Stimulated activated CD8-positive, alpha-beta memory T cell treated with anti-CD3 and anti-CD28 coated beads, Interleukin-15, amount 100 ng/mL, for 48 hours (primary cell): ENCODE measurements at places on chromosomes 7 and 10.

DNA sequence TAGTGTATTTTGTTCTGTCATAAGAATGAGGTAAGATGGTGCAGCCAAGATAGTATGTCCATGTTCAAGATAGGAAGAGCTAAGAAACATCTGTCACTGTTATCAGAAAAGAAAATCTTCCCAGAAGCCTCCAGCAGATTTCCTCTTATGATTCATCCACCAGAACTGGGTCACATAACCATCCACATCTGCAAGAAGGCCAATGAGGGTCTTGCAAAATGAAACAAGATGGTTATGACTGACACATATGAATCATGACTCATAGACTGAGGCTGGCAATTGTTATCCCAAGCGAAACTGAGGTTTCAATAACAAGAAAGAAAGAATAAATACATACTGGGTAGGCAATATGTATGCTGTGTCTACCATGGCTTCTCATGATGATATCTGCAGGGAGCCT, 30.3 kb downstream of the CCNJ start:
- no peak for DNase-seq

GRCh38 chr7:43879477-43879876, 10.2 kb upstream of the MRPS24 start:
- no peak for DNase-seq

- no peak for DNase-seq
Measured at GRCh38 chr7:123974326-123974908, 49.4 kb downstream of the SPAM1 start.

DNA sequence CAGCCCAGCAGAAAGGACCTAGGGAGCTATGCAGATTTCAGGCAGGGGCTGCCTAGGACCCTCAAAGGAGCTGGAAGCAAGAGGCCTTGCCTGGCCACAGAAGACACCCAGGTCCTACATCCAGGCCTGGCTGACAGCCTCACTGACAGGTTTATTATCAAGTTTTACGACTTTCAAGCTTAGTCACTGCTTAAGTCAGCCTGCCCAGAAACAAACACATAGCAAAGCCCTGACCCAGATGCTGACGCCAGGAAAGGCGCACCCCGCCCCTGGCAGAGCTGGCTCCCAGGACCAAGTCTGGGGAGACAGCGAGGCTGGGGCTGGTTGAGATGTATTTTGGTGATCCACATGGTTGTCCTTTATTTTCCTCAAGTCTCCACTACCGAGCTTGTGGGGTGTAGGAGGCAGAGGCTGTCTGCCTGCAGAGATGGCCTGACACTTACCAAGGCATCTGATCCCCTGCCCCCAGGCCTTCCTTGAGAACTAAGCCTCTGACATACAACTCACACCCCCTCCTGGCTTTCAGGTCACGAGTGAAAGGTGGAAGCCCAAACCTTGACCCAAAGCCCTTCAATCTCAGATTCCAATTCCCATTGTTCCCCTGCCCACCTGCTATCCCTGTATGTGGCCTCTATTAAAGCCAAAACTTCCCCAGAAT, 80.7 kb upstream of the EMX2 start:
- DNase-seq, result no peak

DNA sequence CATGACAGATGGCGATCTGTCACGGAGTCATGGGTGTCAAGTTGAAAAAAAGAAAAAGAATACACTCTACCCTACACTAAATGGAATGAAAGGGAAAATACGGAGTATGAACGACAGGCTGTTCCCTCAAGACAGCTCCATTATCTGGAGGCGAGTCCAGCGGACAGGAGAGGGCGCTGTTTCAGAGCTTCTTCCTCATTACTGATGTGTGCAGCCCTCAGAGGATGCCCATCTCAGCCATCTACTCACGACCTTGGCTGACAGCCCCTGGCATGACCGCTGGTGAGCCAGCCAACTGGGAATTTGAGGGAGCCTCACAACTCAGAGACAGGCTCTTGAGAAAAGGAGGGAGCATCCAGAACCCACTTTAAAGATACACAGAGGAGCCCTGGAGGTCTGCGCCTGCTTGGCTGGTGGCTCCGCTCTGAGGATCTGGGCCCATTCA, 49.6 kb upstream of the SMNDC1 start:
- DNase-seq, result peak; percentile 75

DNA sequence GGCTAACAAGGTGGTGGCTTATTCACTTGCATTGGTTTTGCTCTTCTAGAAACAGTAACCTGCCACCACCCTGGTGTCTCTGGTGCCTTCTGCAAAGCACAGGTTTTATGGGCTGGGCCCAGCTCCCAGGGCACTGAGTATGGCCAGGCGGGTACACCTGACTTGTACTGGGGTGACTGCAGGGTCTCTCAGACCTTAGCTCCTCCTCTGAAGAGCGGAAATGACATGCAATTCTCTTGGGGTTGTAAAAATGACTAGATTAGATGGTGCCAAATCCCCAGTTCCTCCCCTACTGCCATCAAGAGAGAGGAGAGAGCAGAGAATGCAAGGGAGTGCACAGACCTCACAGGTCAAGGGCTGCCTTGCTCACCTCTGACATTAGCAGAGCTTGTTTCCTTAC, 14.7 kb downstream of the ESYT2 start:
- no peak for DNase-seq

GRCh38 chr7:38187794-38188440, 9.9 kb downstream of the STARD3NL start:
- DNase-seq, result no peak

GRCh38 chr10:26841733-26842317, 18.9 kb downstream of the ABI1 start:
- no peak for DNase-seq

DNA sequence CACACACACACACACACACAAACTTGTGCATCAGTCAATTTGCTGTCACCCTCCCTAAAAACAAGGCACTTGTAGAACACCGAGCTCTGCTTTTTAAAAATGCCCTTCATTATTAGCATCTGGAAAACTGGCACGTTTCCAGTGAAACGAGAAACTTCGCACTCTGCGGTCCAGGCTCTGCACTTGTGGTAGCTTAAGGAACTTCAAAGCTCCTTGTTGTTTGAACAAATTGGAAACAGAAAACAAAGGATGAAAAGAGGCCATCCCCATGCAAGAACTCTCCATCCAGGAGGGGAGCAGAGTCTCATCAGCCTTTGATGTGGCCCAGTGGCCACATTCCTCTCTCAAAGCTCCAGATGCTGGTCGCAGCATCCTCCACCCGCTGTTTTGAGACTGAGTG, 105.1 kb downstream of the C10orf90 start:
- no peak for DNase-seq

DNA sequence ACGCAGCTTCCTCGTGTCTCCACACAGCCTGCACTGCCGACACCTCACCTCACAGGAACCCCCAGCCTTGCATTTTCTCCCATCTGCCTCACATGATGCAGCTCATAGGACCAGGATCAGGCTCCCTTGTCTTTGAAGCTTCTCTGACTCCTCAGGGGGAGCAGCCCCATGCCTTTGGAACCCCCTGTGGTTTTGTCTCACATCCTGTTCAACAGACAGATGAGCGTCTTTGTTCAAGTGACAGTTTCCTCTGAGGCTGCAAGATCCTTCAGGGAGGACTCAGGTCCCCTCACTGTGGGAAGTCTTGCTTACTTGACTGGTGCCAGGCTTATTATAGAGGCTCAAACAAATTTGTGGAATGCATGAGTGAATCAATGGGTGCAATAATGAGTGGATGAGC, 667.1 kb downstream of the INHBA start:
- no peak for DNase-seq

GRCh38 chr7:143495851-143496250, 18.2 kb downstream of the TAS2R41 start:
- DNase-seq, result no peak

DNA sequence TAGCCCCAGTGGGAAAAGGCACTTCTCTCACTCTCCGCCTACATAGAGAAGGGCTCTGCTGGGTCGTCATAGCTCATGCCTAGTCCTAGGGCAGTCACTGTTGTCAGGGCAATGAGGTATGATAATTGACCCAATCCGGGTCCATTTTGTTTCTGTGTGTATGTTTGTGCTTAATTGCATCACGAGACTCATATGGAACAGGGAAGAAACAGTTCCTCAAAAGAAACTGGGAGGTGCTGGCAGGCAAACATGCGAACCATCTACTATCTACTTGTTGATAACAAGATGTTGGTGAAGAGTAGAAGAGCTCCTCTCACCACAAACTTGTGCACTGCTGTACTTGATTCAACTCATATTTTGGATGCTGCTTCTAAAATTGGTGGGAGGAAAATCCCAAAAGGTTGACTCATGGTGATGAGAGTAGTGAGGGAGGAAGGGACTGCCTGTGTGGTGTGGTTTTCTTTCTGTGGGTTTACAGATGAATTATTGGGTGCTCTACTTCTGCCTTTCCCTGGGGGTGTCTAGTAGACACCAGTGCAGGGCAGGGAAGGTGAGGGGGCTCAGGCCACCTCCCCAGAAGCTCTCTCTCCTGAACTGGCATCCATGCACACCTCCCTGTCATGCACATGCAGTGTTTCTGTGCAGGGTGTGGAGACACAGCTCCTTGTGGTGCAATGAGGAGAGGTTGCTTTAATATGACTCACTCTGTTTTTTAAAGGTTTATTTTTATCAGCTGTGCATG, 29.4 kb downstream of the LSMEM1 start:
- DNase-seq, result no peak

GRCh38 chr10:50250096-50250854, 1.0 kb downstream of the ASAH2 start:
- no peak for DNase-seq

DNA sequence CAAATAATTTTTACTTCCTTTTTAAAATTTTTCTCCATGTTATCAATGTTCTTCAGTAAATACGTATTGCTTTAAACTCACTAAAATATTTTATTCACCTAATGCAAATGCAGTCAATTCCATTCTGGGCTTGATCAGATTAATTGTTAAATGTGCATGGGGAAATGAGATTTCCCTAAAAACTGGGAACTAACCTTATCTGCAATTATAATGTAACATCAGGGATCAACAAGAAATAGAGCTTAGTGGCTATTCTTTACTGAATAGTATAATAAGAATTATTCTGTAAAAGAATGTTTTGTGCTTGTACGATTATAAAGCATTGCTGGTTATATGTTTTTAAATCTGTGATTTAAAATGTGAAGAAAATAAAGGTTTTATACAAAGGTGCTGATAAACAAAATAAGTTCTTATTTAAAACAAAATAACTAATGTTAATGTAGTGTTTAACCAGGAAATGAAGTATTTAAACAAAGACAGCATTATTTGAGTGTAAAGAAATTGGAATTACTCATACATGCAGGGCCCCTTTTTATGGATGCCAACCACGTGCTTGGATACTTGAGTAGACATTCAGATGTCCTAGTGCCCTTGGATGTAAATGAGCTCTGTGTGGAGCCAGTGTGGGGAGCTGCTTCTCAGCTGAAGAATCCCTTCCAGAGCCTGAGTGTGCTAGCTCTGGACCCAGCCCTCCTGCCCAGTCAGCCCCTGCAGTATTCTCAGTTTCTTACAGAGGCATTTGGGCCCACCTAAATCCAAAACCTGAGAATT, 84.2 kb downstream of the REEP3 start:
- no peak for DNase-seq

DNA sequence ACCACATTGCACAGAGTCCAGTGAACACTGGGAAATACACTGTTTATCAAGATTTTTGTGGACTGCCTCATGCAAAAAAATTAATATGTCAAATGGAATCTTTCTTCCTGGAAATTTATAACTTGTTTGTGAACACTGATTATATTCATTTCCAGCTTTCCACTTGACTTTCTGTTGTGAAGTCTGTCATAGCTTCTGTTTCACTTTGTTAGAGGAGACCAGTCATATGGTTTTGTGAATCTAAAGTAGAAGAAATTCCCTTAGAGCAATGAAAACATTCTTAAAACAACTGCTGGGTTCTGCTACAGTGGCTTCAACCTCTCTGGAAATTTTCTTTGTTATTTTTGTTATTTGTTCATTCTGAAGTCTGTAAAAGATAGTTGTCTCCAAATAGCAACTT, 349.5 kb upstream of the NFE2L3 start:
- no peak for DNase-seq

DNA sequence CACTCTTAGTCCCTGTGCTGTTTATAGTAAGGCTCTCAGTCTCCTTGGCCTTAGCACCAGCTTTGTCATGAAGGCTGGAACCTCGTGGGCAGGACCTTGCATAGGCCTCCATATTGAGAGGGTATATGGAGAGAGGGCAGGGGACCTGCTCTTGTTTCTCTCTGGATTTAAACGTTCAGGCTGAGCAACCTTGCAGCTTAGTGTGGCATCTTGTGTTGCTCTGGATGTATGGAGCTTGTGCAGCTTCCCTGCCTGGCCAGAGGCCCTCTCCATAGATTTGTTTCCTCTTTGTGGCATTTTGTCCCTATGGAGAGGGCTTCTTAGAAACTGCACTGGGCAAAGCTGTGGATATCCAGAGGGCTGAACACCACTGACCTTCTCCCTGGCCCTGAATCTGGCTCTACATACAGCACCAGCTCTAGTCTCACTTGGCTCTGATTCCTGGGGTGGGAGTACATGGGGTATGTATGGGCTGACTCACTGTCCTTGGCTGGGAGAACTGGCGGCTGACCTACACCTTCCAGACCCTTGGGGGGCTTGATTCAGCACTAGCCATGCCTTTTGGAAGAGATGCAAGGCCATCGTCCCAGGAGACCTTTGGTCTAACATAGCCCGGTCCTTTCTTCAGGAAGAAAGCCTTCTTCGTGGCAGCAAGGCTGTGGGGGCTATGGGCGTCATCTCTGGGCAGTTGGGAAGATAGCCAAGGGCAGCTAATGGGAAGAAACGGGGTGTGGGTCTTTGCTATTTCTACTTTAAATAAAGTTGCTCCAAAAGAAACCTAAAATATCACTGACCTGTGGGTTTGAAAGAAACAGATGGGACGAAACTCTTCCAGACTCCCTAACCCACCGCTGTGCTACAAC, 30.5 kb downstream of the ITPRIP start:
- DNase-seq, result no peak

GRCh38 chr7:128666200-128666599, 5.9 kb upstream of the GARIN1A start:
- no peak for DNase-seq

- DNase-seq, result no peak
Measured at GRCh38 chr7:98116656-98117461, 10.2 kb downstream of the LMTK2 start.

- no peak for DNase-seq
Measured at GRCh38 chr10:116056445-116057293, 216.3 kb downstream of the GFRA1 start.

GRCh38 chr10:72409167-72409566, 54.4 kb upstream of the DNAJB12 start:
- no peak for DNase-seq

- DNase-seq, result no peak
Measured at GRCh38 chr10:14605231-14605925, 169.3 kb downstream of the FAM107B start.

DNA sequence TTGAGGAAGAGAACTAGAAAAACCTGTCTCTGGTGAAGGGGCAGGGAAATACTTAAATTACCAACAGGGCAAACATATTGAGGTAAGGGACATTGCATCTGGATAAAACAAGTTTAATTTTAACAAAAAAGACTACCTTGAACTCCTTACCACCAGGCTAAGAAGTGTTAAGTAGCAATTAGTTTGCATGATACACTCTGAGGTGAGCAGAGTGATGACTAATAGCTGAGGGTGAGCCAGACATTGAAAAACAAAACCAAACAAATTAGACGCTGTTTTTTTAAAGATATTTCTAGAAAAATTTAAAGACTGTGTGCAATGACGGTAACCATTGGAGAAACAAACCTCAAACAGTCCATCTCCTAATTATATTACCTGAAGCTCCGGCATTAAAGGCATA, 105.9 kb downstream of the ANKRD7 start:
- no peak for DNase-seq
